ENCODE measurements at places on chromosomes 11 and 22.

GRCh38 chr11:115687934-115688333 is 183.7 kb upstream of the CADM1 start:
- DNase-seq: no peak

GRCh38 chr11:120105576-120105975 is 32.3 kb downstream of the TRIM29 start:
- no peak for DNase-seq

- DNase-seq: no peak
These were observed 813.2 kb downstream of the BRD1 start for GRCh38 chr22:49014227-49015201.

DNA sequence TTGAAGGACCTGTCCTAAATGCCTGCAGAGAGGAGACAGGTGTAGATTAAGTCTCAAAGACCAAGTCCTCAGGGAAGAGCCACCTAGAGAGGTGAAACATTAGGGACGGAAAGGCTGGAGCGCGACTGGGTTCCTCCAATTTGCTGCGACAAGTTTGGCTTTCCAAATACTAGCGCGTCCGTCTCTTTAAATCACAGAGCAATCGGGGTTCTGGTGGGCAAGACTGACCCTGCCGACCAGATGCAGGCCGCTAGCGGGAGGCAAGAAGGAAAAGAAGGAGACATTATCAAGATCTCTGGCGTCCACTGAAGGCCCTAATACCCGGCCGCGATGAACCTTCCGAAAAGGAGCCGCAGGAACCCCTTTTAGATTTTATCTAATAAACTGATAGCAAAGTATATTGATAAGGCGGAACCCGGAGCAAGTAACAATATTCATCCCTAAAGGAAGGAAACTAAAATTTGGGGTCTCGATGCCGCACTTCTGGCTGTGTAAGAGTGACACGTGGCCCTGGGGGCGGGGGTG is 128.2 kb upstream of the C11orf58 start:
- DNase-seq: no peak

DNA sequence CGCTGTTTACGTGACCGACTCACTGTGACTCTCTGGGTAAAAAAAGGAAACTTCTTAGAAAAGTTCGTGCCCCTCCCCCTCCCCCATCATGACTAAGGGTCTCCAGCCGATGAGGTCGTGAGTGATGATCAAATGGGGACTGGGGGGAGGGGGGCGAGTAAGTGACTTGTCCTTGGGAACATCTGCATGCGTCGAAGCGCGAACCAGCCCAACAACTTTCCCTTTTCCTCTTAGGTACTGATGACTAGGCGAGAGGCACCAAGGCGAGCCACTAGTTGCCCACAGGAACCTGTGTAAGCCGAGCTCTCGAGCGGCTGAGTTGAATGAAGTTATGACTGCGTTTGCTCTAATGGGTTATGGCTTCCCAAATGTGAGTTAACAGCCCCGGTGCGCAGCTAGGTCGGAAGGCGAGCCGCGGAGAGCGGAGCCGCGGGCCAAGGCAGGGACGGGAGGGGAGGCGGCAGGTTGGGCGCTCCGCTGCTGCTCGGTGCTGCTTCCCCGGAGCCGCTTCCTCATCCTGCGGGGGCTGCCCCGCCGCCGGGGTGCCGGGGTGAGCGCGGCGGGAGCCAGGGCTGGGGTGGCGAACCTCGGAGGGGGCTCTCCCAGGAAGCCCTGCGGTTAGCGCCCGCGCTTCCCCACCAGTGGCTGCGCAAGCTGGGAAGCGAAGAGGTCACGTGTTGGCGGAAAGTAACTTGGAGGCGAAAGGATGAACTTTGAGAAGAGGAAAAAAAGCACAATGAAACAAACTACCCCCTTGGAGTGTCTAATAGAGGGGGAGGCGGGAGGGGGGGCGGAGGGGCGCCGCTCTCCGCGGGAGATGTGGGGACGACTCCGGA is 22.1 kb upstream of the BDNF start:
- DNase-seq: no peak

DNA sequence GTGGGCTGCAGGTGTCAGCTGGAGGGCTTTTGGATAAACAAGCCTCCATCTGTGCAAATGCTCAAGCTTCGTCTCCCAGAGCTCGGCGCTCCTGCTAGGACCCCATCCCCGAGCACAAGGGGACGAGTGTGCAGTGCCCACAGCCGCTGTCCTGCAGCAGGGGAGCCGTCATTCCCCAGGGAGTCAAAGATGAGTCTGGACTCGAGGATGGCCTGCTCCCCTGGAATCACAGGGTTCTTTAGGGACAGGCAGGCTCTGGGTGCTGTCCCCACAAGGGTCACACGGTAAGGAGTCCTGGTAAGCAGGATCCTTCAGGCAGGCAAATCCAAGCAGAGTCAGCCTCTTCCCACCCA is 50.2 kb downstream of the APOL1 start:
- no peak for DNase-seq

All from stimulated activated CD4-positive, alpha-beta T cell treated with anti-CD3 and anti-CD28 coated beads, Interleukin-12 subunit alpha, Interleukin-12 subunit beta, amount 100 ng/mL, for 48 hours (primary cell).